ENCODE measurements at places on chromosomes 12 and 14. TPM values are rescaled to one million over a fixed set of nuclear protein-coding genes. Genes with fewer than 3 reads are reported as not detected.

The PPM1H gene
- 2.9 TPM for total RNA-seq

The A2M gene
- 4.2 TPM for total RNA-seq

The IL26 gene
- total RNA-seq: 2.0 TPM

The SLC17A8 gene
- total RNA-seq: not detected

The TDRD9 gene
- 8.5 TPM for total RNA-seq

The YARS2 gene
- total RNA-seq: 22.3 TPM

The ARHGEF40 gene
- total RNA-seq: 36.0 TPM

The SLC10A1 gene
- total RNA-seq: not detected

The JDP2 gene
- 47.5 TPM for total RNA-seq

The PLEKHD1 gene
- total RNA-seq: 0.07 TPM

The PLEKHG3 gene
- total RNA-seq: 13.5 TPM

The DIO2 gene
- total RNA-seq: 18.7 TPM

The PRPH gene
- total RNA-seq: 0.33 TPM

All from smooth muscle cell of the pulmonary artery (primary cell).